DMS 273 treated with DMSO at 0.1 percent for 48 hours (cell line): ENCODE measurements at places on chromosomes 3 and 15.

DNA sequence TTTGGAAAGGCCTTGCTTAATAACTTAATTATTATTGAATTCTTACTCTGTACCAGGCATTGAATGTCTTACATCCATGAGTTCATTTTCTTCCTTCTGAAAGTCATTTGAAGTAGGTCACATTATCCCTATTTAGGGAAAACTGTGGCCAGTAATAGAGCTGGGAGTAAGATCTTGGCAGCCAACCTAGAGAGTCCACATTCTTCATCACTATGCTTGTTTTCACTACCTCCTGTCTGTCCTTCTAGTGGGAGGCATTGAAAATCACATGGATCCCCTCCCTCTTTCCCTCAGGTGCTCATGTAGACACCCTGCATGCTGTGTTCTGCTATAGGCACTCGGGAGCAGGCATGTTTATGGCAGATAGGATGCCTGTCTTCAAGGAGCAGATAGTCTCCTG is 154.9 kb downstream of the EBLN2 start:
- no peak for DNase-seq

DNA sequence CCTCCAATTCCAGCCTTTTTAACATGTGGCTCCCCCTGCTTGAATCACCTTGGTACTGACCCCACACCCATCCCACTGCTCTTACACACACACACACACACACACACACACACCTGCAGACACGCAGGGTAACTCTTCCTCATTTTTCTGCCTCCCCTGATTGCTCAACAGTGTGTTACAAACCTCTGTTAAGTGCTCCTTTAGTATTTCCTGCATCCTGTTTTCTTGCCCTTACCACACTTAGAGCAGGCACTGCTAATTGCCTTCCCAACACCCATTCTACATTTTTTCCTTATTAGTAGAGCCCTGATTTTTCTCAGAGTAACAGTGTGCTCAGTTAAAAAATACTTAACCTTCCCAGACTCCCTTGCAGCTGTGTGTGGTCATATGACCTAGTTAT is 184.0 kb downstream of the EBLN2 start:
- DNase-seq = no peak

GRCh38 chr15:74500401-74500800 is 39.4 kb upstream of the UBL7 start:
- no peak for DNase-seq

DNA sequence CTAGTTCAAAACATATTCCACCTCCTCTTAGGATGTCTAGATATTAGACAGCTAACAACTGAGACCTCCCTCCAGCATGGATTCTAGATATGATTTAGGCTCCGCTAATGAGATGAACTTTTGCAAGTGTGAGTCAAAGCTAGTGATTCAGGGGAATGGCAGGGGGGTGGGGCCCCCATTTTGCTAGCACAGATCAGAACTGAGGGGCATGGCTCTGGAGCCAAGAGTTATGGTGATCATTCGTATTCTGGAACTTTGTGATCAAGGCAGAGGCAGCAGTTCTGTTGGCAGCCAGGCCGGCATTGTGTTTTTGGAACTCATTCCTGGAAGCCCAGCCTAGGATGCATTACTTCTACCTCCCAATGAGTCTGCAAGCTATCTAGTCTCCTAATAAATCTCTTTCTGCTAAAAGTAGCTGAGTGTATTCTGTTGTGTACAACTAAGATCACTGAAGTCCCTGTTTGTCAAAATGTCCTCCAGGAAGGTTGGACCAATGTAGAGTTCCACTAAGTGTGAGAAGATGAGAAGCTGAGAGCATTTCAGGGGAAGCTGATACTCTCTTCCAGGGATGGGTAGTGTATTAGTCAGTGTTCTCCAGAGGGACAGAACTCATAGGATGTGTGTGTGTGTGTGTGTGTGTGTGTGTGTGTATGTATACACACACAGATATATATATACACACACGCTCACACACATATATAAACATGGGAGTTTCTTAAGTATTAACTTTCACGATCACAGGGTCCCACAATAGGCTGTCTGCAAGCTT is 312.7 kb downstream of the TLE3 start:
- DNase-seq = no peak

DNA sequence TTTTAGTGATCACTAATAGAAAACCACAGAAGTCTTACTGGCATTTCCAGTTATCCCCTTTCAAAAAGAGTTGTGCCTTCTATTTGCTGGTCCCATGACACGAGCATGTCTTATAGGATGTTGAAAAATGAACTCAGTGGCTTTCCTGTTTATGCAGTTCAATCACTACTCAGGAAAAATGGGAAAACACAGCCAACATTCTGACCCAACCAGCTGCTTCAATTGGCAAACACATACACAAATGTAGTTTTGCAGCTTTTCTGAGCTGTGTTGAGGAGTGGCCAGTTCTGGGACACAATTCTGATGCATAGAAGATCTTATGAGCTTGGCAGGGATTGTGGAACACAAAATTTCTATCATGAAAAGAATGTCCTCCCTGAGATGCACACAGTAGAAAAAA is 40.3 kb downstream of the FSTL1 start:
- no peak for DNase-seq

- DNase-seq = no peak
Observed at GRCh38 chr3:105598042-105598796, 231.5 kb downstream of the ALCAM start.

DNA sequence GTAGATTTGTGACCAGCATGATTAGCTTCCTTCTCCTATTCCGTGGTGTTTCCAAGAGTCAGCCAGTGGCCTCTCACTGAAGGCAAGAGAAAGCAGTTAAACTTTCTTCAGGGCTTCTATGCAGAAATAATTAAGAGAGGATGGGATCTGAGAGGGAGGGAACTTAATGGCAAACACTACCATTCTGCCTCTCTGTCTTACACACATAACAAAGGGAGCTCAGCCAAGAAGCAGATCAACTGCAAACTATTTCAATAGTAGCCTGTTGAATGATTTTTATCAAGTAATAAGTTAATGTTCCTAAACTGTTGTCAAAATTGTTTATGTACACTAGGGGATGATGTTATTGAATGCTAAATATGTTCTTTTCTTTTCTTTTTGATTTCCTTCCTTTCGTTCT is 11.8 kb downstream of the OXSR1 start:
- DNase-seq = no peak

- no peak for DNase-seq
Observed at GRCh38 chr3:112353365-112353764, 20.4 kb downstream of the CD200 start.

- DNase-seq = no peak
Observed at GRCh38 chr3:10342781-10343180, 21.9 kb upstream of the SEC13 start.

DNA sequence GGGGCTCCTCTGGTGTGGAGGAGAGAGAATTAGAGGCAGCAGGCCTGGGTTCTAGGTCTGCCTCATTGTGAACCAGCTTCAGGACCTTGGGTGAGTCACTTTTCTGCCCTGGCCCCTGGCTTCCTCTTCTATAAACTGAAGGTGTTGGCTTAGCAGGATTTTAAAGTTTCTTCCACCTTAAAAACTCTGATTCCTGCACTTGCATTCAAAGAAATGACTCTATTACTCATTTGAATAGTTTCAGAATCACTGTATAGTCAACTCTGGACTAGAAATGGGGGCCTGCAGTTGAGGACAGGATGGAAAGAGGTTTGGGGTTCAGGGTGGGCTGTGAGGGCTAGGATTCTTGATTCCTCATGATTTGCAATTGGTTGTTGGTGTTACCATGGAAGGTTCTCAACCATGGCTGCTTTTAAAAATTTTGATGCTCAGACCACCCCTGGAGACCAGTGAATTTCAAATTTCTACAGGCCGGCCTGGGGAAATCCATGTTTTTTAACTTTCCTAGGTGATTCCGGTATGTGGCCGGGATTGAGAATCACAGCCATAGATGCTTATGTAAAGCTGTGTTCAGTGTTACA is 19.9 kb downstream of the SMAD3 start:
- DNase-seq = no peak

DNA sequence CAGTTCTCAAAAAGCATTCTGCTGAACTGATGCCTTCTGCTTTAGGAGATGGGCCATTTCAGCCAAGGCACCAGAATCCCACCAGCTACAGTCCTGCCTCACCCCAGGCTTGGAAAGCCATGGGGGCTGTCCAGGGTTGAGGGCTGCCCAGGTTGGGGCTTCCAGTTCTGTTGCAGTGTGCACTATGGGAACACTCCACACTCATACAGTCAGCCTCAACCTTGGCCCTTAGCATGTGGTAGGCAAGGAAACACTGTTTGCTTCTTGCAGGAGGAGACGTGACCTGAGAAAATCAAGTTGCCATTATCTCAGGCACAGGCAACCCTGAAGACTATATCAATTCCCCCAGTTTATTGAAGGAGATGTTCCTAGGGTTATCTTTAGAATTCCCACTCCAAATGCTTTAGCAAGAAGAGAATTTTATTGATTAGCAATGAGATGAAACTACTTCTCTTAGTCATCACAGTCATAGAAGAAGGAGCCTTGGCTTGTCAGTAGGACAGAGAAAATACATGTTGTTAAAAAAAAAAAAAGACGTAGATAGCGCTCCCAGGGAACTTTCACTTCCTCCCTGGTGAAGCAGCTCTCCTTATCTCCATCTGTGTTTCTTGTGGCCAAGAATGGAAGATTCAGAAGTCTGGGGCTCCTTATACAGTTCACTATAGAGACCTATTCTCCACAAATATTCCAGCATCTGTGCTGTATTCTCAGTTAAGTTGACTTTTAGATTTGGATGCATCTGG is 38.3 kb upstream of the IL12A start:
- DNase-seq = no peak

DNA sequence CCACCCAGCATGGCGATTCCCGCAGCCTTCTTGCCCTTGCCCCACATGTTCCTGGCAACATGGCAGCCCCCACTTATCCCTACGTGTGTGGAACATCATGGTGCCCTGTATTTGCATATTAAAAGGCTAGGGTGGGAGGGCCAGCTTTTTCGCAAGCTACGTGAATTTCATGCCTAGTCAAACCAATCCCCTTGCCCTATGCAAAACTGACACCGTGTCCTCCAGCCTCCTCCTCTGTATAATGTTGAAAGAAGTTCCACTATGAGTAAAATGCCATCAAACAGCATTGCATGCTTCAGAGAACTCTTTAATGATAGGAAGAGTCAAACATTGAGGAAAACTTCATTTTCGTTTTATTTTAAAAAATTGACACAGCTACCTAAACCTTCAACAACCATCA is 170.9 kb downstream of the IL1RAP start:
- no peak for DNase-seq

DNA sequence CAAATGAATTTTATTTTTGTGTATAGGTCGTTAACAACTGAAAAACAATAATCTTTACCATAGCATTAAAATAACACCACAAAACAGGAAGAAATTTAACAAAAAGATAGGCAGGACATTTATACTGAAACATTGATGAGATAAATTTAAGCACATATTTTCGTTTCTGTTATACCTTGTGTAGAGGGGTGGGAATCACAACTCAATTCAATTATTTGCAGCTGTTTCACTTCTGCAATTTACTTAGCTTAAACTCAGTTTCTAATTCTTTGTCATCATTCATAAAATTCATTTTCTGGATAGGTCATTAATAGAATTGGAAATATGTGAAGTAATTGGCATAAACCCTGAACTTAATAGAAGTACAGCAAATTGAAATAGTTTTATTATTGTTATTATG is 42.3 kb downstream of the TP63 start:
- DNase-seq = no peak
